T-helper 17 cell (primary cell): ENCODE measurements at places on chromosomes 7 and 10.

DNA sequence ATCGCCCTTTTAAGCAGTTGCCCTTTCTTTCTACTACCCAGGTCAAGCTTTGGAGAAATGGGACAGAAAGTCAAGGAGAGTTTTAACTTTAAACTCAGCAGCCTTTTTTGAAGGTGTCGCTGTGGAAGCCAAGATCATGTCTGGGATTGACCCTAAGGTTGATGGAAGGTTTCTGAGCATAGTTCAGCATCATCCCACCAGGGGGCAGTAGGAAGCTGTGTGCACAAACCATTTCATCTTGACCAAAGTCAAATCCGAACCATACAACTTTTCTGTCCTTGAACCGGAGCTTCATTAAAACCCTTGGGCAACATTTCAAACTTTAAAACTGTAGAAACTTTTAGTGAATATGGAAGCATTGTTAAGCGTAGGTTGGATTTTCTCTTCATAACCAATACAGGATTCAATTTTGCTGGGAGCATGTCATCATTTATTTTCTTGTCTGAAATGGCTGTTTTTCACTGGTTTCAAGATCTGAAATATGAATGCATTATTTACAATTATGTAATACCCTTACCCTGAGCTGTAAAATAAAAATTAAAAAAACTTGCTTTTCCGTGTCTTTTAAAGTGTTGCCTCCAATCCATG lies 214.4 kb upstream of the KIAA1217 start:
- DNase-seq: no peak

DNA sequence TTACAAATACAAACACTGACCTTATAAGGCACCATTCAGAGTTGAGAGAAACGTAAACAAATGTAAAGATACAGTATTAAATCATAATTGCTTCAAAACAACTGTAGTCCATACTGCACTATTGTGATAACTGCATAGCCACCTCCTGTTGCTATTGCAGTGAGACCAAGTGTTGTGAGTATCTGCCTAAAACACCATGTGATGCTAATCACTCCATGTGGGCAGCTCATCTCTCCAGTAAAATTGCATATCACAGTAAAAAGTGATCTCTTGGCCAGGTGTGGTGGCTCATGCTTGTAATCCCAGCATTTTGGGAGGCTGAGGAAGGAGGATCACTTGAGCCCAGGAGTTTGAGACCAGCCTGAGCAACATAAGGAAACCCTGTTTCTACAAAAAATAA lies 26.8 kb upstream of the PRF1 start:
- DNase-seq: no peak

DNA sequence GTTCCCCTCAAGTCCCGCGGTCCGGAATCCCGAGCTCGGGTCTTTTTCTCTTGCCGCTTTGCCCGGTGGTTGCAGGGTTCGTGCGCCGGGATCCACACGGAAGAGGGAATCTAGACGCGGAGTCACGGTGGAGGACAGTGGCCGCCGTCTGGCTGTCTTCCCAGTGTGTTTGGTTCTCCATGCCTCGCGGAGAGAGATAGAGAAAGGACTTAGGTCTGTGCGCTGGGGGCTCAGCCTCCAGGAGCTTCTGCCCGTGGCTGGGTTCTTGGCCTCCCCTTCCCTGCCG lies 1.6 kb downstream of the FFAR4 start:
- DNase-seq: no peak

DNA sequence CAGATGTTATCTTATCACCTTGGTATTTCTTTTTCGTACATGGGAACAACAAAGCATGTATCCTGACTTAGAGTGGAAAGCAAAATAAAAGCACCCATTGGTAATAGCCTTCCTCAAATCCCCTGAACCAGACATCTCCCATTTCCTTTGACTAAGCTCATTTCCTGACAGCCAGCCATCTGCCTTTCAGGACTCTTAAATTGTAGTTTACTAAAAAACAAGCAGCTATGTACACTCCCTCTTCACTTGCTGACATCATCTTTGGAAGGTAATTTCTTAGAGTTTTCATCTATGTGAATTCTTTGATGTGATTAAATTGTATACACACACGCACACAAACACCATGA lies 40.7 kb downstream of the ARL4A start:
- DNase-seq: no peak

- DNase-seq: no peak
Measured at GRCh38 chr10:69292459-69292858, 14.2 kb downstream of the HK1 start.

GRCh38 chr10:112487964-112488363 lies 40.9 kb downstream of the VTI1A start:
- no peak for DNase-seq

GRCh38 chr10:102269017-102269416 lies 23.7 kb downstream of the GBF1 start:
- no peak for DNase-seq

GRCh38 chr10:43901744-43902504 lies 253.2 kb upstream of the ZNF32 start:
- DNase-seq: no peak

- DNase-seq: no peak
Measured at GRCh38 chr7:128945668-128946366, 8.1 kb downstream of the IRF5 start.

GRCh38 chr10:100362570-100363496 lies 15.8 kb downstream of the SCD start:
- no peak for DNase-seq

DNA sequence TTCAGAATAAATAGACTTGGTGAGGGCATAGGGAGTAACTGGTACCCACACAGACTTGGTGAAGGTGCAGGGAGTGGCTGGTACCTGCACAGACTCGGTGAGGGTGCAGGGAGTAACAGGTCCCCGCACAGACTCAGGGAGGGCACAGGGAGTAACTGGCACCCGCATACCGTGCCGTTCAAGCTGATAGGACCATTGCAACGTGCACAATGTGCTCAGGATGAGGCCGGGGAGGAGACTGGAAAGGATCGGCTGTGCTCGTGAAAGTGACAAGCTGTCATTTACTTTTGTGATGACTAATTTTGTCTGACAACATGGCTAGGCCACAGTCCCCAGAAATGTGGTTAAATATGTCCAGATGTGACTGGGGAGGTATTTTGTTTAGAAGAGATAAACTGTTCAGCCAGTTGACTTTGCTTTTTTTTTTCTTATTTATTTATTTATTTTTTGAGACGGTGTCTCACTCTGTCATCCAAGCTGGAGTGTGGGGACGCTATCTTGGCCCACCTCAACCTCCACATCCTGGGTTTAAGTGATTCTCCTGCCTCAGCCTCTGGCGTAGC lies 76.2 kb upstream of the NMT2 start:
- no peak for DNase-seq

DNA sequence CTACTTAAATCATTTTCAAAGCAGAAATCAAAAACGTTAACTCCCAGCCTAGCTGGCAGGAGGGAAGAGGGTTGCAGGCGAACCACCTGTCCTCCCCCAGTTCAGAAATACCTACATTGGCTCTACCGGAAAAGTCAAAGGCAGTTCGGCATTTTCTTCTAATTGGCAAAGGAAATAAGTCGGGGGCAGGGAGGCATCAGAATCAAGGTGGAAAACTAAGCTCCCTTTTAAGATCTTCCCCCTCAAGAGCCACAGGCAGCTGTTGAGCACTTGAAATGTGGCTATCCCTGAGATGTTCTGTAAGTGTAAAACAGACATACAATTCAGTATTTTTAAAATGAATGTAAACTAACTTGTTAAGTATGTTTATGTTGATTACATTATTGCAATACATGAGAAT lies 957 bp upstream of the ELMO1 start:
- DNase-seq: no peak

DNA sequence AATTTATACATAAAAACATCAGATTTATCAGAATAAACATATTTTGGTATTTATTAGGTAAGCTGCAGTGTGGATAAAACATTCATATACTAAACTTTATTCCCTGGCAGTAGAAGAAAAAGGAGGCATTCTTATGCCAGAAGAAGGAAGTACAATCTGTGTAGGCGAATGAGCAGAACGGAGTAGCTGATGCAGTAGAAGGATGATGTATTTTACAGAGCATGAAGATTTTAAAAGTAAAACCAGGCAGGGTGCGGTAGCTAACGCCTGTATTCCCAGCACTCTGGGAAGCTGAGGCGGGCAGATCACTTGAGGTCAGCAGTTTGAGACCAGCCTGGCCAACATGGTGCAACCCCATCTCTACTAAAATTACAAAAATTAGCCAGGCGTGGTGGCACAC lies 294.9 kb upstream of the MKLN1 start:
- DNase-seq: no peak

- no peak for DNase-seq
Measured at GRCh38 chr7:3201937-3202710, 98.9 kb upstream of the SDK1 start.

DNA sequence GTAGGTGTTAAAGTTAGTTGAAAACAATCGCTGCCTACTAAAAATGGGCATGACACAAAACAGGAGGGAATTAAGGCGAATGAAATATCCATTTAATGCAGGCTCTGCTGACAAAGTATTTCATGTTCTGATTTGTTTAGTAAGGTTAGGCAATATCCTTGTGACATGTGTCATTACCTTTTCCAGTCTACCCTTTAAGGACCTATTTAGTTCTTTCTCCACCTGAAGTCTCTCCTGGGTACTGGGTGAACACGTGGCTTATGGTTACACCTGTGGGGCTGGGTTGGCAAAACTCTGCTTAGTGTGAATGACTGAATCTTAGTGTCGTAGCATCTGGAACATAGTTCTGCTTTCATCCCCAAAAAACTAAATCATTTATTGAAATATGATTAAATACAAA lies 313.5 kb downstream of the CCDC3 start:
- DNase-seq: no peak

DNA sequence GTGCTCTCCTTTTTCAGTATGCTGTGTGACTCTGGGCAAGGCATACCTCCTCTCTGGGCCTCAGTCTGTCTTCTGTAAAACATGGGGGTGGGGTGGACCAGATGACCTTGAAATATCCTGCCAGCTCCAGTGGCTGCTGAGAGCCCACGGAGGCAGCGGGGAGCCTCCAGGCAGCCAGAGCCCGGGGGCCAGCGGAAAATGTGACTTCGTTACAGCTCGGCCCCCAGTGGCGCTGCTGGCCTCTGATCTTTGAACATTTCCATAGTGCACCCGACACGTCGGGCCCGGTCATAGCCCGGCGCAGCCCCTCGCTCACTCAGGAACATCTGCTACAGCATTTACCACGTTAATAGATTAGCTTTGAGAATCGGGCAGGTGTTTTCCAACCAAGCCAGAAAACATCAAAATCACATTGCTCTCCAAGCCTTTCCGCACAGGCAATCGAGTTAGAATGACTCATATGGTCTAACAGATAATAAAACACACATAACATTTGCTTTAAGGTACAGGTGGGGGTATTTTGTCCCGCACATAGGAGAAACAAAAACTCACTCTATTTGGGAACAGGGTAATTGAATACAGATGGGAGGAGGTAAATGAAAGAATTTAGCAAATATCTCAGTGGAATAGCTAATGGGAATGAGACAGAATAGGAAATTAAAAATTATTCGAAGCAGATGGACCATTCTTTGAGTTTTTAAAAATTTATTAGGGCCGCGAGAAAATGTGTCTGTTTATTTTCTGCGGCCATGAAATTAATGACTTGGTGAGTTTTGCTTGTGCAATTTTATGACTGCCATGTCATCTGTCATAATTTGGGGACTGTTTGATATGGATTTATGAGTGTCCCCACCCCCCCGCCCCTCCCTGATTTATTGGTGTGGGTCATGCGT lies 26.3 kb upstream of the COMTD1 start:
- no peak for DNase-seq

DNA sequence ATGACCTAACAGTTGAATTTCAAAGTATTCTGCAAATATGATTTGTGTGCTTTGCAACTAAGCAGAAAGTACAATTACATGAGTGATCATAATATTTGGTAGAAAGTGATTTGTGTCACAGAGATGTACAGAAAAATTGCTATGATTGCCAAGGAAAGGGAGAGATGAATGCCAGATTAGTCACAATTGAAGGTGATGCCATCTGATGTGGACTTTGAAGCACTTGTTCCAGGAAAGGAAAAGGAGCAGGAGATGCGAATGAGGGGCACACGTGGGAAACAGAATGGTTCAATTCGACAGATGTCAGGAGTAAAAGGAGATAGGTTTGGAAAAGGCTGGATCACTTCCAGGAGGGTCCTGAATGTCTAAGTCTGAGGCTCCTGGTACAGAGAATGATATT lies 153.1 kb upstream of the LAMB4 start:
- no peak for DNase-seq

DNA sequence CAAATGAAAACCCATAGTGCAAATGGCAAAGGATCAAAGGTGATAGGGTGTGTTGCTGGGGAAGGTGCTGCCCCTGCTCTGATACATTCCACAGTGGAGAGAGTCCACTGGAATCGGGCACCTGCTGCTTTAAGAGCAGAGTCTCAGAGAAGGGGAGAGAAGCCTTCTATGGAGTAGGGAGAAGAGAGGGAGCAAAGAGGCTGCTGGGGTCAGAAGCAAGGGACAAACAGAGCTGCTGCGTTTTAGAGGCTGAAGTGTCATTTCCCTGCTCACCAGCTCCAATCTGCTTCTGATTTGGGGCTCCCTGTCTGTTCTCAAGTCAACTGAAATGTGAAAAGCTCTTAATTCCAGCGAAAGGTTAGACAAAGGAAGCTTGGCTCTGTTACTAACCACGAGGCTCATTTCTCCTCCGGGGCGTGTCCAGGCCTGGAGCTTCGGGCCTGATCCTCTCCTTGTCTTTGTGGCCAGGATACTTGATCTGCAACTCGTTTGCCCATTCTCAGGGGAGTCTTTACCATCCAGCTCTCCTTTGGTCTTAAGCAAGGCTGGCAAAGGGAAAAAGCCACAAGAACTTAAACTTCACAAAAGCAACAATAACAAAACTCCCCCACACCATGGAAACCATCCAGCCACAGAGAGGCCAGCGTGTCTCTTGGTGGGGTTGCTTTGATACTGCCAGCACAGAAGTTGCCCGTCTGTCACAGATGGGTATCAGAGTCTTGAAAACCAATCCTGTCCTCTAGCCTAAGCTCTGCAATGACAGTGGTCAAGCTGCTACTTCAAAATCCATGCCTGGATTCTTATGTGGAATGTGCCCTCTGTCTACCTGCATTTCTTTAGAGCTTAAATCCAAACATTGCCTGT lies 692.6 kb downstream of the SUGCT start:
- no peak for DNase-seq

DNA sequence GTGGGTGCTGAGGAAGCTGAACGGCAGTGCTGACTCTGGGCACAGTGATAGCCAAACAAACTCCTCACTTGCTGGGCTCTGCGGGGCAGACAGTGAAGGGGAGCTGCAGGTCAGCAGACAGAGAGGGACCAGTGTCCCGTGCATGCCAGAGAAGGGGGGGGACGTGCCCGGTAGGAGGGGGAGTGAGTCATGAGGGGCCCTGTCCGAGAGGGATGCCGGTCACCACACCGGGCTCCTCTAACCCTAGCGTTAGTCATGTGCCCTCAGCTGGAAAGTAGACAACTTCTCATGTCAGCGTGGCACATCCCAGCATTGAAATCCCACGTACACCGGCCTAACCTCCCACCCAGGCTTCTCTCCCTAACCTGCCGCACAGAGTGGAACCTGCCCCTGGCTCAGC lies 117.1 kb upstream of the DPP6 start:
- DNase-seq: no peak

GRCh38 chr7:104123786-104124185 lies 84.0 kb downstream of the ORC5 start:
- DNase-seq: no peak
